OCI-LY7 (cell line): ENCODE measurements at places on chromosomes 12 and 14.

- DNase-seq: no peak
These were observed 26.2 kb upstream of the PDE3A start for GRCh38 chr12:20342111-20342510.

- no peak for DNase-seq
These were observed 44.2 kb downstream of the LTBP2 start for GRCh38 chr14:74567646-74568379.

GRCh38 chr12:56935157-56935556 lies 949 bp upstream of the SDR9C7 start:
- DNase-seq: no peak

DNA sequence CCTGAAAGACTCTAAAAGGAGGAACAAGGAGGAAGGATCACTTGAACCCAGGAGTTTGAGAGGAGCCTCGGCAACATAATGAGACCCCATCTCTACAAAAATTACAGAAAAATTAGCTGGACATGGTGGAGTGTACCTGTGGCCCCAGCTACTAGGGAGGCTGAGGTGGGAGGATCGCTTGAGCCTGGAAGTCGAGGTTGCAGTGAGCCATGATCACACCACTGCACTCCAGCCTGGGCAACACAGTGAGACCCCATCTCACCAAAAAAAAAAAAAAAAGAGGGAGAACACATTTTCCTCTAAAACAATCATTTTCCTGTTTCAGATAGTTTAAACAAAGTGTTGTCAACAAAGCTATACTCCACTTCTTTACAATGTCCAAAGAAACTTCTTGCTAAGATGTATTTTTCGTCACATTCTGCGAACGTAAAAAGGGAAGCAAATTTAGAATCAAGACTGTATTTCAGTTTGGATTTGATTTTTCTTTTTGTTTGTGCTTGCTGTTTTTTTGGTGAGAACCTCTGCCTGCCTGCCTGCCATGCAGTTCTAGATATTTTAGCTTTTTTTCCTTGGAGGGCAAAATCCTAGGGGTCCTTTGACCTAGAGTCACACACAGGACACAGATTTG lies 5.1 kb downstream of the HCAR1 start:
- DNase-seq: no peak

GRCh38 chr12:94265539-94265938 lies 117.2 kb downstream of the PLXNC1 start:
- no peak for DNase-seq

- no peak for DNase-seq
These were observed 36.0 kb downstream of the EGLN3 start for GRCh38 chr14:33914676-33915516.

DNA sequence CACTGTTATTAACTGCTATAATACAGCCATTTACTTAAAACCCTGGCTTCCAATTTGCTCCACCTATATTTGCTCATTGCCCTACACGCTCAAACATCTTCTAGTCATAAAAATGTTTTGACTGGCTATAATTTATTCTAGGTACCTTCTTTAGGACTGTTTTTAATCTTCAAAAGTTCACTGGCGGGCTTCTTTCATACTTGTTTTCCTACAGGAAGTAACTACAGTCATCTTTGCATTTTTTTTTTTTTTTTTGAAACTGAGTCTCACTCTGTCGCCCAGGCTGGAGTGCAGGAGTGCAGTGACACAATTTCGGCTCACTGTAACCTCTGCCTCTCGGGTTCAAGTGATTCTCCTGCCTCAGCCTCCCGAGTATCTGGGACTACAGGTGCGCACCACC lies 32.5 kb downstream of the MPHOSPH9 start:
- no peak for DNase-seq

DNA sequence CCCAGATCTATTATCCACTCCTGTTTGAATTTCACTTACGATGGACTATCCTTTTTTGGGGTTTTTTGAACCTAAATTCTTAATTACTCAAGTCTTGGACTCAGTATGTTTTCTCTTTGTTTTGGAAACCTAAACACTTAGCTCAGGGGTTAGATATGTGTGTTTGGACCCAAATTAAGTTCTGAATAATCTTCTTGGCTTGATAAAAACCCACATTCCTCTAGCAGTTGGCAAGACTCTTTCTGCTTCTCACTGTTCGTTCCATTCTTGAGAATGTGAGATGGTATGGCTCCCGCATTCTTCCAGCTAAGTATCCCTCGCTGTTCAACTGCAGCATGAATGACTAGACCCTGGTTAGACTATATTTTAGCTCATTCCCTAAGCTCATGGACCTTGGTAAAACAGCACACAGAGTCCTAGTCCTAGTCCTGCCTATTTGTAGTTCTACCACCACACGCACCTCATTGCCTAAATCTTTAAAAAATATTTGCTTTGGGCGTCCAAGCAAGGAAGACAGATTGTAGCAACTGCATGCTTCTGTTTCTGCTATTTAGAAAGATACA lies 860.0 kb downstream of the RPS29 start:
- DNase-seq: no peak

DNA sequence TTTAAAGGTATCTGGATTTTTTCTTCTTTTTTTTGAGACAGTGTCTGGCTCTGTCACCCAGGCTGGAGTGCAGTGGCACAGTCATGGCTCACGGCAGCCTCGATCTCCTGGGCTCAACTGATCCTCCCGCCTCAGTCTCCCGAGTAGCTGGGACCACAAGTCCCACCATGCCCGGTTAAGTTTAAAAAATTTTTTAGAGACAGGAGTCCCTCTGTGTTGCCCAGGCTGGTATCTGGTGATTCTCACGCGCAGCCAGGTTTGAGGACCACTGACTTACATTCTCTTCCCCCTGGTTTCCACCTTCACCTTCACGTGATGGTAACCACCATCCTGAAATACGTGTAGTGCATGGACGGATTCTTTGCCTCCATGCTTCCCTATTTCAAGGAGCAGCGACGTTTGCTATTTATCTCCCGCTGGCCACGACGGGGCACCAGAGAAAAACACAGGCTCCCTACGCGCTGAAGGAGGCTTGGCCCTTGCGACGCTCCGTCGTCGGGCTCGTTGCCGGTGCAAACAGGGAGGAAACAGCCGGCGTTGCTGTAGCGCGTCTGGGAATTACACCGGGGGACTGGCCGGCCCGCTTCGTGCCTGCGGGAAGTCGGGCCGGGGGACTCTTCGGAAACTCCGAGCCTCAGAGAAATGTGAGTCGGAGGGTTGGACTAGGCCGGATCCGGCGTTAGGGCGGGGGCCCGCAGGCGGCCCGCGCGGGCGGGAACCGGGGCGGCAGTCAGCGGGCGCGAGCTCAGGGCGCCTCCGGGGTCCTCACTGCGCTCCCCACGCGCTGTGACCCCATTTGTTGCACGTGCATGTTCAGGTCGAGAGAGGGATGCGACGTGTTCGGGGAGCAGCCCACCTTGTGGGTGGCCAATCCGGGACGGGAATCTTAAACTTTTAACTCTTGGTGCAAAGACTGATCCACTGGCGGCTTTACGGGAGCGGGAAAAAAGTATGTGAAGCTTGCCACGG lies at the start of gene TCHP:
Gene TCHP (plus strand): TSS at position 492 of the 969 bp plus-strand sequence. CDS start 2,753 bp downstream, outside the sequence.
- peak; percentile 78 for DNase-seq

GRCh38 chr12:67320614-67321295 lies 51.6 kb downstream of the CAND1 start:
- DNase-seq: peak; percentile 16

DNA sequence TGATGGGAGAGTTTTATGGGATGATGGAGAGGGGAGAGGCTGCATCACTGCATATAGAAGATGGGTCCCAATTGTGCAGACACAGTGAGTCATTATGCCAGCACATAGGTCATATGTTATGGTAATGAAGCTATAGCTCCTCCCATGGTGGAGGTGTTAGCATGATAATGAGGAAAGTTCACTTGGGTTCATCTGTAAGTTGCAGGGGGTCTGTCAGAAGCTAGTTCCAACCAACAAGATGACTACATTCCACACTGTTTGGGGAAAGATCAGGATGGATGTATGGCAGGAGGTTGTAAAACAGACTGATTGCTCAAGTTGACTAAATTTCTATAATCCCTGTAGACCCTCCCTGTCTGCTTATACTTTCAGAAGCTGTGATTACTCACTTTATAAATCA lies 561.3 kb downstream of the C12orf50 start:
- no peak for DNase-seq
